ENCODE measurements at places on chromosomes 7 and 10.

DNA sequence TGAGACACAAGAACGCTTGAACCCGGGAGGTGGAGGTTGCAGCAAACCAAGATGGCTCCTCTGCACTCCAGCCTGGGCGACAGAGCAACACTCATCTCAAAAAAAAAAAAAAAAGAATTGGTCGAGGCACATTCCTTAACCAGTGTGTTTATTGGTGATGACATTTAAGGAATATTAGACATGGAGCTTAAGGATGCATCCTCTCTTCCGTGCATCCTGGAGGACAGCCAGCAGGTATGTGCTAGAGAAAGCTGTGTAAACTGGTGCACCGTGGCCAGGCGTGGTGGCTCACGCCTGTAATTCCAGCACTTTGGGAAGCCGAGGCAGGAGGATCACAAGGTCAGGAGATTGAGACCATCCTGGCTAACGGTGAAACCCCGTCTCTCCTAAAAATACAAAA is 11.8 kb downstream of the ZKSCAN1 start:
- no peak for DNase-seq

DNA sequence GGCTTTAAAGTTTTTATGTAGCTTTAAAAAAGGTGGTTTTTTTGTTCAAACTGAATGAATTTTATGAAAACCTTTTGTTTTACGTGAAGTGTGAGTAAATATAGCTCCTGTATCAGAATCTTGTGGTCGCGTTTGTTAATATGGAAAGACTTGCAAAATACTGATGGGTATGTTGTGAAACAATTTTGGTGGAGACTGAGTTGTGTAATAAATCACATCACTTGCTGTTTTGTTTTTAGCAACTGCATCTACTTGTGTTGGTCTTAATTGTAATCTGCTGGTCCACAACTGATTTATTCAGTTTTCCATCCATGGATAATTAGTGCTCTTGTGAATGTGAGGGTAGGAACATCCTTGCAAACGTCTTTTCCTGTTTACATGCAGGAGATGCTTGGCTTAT is 10.5 kb downstream of the PLXDC2 start:
- no peak for DNase-seq

DNA sequence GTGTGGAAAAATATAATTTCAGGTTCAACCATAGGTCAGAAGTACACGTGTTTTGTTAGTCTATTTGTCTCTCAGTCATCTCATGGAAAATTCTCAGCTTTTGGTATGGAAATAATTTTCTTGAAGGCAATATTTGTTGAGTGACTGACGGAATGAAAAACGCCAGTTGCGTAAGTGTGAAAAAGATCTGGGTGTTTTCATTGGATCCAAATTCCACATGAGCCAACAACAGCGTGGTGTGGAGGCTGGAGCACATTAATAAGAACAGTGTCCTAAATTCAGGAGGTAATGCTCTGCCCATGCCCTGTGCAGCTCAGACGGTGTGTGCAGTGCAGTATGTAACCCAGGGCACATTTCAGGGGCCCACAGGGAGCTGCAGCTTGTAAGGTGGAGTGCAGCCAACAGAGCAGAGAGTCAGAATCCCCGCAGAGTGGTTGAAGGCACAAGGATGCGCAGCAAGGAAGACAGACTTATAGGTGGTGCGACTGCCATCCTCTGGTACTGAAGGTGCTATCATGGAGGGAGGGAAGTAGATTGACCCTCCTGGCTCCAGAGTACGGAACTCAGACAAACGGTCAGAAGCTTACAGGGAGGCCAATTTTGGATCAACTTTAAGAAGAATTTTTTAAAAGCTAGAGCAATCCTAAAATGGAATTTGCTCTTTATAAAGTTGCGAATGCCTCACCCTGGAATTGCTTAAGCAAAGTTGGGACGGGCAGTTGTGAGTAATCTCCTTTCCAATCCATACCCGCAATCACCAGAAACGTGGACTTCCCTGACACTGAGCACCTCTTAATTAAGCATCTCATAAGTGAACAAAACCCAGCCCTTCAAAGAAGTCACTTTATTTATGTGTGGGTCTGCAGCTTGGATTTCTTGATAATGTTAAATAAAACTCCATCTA is 38.0 kb downstream of the EGFR start:
- no peak for DNase-seq

GRCh38 chr10:117126034-117126433 is 12.0 kb downstream of the VAX1 start:
- no peak for DNase-seq

- DNase-seq: no peak
Measured at GRCh38 chr10:1418031-1418550, 319.2 kb downstream of the ADARB2 start.

GRCh38 chr7:11830582-11831155 is 1.3 kb downstream of the THSD7A start:
- no peak for DNase-seq

DNA sequence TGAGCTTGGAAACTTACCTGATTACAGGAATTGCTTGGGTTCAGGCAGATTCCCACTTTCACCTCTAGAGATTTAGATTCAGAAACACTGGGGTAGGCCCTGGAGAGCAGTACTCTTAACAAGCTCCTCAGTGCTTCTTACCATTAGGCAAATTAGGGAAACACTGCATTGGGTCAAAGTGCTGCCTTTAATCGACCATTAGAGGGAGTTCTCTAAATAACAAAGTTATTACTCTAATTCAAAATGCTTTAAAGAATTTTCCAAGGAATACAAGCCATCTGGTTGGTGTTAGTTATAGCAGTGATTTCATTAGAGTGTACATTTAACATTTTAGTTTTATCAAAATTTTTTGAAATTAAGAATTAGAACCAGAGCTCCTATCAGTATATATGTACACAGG is 324.5 kb downstream of the GFRA1 start:
- no peak for DNase-seq

- DNase-seq: no peak
Measured at GRCh38 chr10:132355297-132355696, 23.3 kb downstream of the LRRC27 start.

GRCh38 chr7:141411133-141411532 is 140.1 kb upstream of the AGK start:
- no peak for DNase-seq

- DNase-seq: peak; percentile 52
Measured at GRCh38 chr10:62594093-62594520, 210.4 kb upstream of the ADO start.

DNA sequence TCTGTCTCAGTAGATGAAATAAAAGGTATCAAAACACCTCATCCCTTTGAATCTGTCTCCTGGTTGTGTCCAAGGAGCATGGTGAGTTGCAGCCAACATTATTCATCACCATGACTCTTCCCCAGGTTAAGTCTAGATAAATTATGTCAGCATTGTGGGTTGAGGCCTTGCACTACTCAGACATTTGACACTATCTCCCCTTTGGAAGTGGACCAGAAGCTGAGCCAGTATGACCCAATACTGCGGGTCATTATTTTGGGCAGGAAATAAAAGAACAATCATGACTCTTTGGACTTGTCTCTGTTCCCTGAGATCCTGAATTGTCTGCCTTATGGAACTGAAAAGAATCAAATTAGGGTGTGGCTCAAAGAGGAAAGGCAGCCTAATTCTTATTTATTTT is 168.2 kb upstream of the FAM171A1 start:
- no peak for DNase-seq

- DNase-seq: no peak
Measured at GRCh38 chr7:1704811-1705738, 35.0 kb downstream of the ELFN1 start.

GRCh38 chr7:111238886-111239285 is 148.0 kb downstream of the LRRN3 start:
- DNase-seq: no peak

GRCh38 chr10:68561865-68562649 is 1.9 kb downstream of the TET1 start:
- peak; percentile 42 for DNase-seq

GRCh38 chr10:13715100-13715499 is 128.3 kb downstream of the PRPF18 start:
- DNase-seq: no peak

DNA sequence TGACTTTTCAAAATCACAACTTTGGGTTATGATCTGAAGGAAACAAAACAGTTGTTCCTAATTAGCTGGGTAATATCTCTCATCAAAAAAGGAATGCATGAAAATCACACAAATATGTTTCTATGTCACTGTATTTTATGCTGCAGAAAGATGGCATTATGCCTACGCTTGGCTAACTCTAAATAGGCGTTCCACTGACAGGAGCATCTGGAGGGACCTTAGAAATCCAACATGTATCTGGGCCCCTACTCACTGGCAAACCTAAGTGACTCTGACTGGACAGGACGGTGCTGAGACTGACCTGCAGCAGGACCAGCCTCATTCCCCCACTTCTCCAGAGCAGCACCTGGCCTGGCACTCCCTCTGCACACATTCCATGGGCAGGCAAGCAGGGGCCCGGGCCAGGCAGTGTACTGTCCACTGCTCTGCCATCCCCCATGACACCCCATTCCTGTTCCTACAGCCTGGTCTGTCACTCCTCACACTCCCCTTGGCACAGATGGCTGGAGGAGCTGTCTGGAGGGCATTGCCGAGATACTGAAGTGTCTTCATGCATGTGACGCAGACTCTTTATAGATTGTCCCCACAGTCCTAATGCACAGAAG is 2.6 kb upstream of the MYL7 start:
- no peak for DNase-seq

DNA sequence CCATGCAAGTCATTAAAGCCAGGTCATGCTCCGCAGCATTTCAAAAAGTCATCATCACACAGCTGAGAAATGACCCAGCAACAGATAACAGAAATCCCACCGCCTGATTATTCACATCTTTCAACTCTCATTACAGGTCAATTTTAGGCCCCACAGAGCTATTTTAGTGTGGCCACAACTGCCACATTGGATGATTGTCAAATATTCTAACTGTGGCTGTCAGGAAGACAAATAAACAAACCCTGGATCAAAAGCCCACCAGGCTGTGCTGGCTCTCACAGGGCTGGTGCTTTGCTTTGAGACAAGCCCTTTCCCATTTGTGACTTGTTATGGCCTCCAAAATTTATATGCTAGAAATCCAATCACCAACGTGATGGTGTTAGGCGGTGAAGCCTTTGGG is 117.6 kb upstream of the CDC14C start:
- DNase-seq: no peak

GRCh38 chr10:98349508-98349922 is 65.5 kb downstream of the PYROXD2 start:
- no peak for DNase-seq

DNA sequence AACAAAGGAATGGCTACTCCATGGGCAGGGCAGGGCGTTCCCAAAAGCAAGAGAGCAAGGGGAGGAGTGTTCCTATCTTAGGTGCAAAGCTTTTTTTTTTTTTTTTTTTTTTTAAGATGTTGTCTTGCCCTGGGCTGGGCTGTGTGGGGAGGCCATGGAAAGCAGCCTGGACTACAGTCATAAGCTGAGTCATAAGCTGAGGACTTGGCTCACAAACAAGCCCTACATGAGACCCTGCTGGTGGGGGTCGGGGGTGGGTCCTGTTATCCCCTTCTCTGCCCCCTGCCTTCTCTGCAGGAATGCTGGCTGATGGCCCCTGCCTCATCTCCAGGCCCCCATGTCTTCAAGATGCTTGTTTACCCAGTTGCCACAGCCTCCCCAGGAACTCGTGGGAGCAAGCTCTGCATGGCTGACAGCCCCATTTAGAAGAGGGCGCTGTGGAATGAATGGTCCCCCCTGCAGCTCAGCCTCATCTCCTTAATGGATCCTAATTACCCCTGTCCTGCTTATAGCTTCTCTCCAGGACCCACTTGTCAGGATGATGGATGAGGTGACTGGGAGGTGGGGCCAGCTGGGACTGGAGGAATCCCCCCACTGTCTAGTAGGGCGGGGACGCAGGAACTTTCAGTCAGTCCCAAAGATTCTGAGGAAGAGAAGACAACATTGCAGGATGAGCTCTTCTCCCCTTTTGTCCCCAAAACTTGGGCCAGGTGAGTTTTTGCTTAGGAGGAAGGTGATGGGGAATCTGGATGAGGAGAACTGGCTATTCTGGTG is 340.8 kb upstream of the PODXL start:
- DNase-seq: no peak

GRCh38 chr10:112584276-112584675 is 137.3 kb downstream of the VTI1A start:
- no peak for DNase-seq

- DNase-seq: no peak
Measured at GRCh38 chr7:90078921-90079320, 75.3 kb upstream of the STEAP1 start.

GRCh38 chr7:116772926-116773749 is 89.2 kb upstream of the CAPZA2 start:
- no peak for DNase-seq

GRCh38 chr10:13830385-13830784 is 243.6 kb downstream of the PRPF18 start:
- no peak for DNase-seq

- DNase-seq: no peak
Measured at GRCh38 chr10:96208271-96208670, 63.1 kb downstream of the BLNK start.

GRCh38 chr7:109552017-109552416 is 982.3 kb downstream of the DNAJB9 start:
- DNase-seq: no peak

DNA sequence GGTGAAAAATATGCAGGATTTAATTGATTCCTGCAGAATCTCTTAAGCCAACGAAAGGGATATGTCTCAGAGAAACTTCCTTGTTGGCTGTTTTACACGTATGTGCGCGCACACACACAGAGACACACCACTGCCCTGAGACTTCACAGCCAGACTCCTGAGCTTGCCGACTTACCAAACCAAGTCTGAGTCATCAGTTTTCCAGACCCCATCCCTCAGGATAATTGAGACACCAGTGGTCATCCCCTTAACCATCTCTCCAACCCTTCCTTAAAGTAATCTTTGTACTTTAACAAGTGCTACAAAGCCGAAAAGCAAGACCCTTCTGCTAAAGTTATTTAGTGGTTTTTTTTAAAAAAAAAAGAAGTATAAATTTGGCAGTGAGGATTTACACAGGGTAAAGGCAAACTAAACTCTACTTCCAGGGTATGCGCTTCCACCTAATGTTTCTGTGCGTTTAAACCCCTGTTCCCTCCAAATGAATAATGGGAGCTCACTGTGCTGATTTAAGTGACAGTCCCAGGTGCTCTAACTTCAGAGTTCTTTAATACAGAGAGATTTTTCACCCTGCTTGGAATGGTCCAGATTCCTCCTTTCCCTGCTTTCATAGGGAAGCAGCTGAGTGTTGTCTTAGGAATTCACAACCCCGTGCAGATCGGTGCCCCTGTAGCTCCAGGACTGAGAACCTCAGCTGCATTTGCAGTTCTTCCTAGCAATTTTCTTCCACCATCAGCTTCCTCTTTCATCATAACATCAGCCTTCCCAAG is 198.5 kb downstream of the INHBA start:
- DNase-seq: no peak

- DNase-seq: no peak
Measured at GRCh38 chr7:145737617-145738016, 379.0 kb upstream of the CNTNAP2 start.

- no peak for DNase-seq
Measured at GRCh38 chr7:23964715-23965114, 254.7 kb downstream of the STK31 start.

- DNase-seq: no peak
Measured at GRCh38 chr10:6019010-6019782, 41.9 kb upstream of the IL15RA start.

- no peak for DNase-seq
Measured at GRCh38 chr7:110317541-110318265, 773.2 kb upstream of the LRRN3 start.
